HuH-7 (cell line): ENCODE measurements at places on chromosomes 13 and 19.

GRCh38 chr19:15954820-15955219, 6.0 kb downstream of the OR10H4 start:
- no peak for DNase-seq

DNA sequence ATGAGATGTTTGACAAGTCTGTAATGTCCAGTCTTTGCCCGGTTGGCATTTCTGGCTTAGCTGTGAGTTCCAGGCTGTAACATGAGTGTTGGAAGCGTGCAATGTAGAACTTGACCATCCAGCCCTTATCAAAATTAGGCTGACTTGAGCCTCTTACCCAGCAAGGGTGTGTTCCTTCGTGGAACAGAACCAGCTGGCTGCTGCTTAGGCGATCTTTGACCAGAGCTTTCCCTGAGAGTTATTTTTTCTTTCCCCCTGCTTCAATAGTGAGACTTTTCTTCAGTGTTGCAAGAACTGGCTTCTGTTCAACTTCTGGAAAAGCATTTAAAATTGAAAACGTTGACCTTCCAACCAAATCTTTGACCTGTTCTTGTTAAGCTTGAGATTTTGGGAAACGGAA, 6.5 kb downstream of the TNFSF13B start:
- DNase-seq = no peak

GRCh38 chr13:105961438-105961837, 574.0 kb downstream of the EFNB2 start:
- DNase-seq = no peak

DNA sequence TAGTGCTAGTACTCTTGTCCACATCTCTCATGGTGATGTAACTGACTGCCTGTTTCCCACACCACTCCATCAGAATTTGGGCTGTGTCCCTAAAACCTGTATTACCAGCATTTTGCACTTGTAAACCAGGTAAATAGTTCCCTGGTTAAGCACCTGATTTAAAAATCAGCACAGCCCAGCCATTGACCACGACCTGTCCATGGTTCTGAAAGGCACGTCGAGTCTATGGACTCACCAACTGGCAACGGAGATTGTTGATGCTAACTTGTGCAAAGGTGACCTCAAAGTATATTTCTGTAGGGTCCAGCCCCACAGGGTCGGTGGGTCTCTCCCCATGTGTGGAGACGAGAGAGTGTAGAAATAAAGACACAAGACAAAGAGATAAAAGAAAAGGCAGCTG, 46.7 kb upstream of the ZNF835 start:
- DNase-seq = no peak

DNA sequence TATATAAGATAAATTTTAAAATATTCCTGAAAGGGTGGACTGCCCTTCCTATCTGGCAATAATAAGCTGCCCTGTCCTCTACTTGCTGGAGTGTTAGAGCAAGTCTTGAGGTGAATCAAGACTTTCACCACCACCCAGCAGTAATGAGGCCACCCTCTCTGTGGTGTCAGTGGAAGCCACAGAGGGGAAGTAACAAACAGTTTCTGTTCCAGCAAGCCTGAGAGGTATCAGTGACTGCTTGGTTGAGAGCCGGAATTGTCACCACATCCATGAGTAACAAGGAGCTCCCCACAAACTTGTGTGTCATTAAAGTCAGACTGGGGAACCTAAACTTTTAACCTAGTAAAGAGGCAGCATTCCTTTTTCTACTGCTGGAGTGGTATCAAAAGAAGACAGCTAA, 532.7 kb upstream of the SPRY2 start:
- DNase-seq = no peak

DNA sequence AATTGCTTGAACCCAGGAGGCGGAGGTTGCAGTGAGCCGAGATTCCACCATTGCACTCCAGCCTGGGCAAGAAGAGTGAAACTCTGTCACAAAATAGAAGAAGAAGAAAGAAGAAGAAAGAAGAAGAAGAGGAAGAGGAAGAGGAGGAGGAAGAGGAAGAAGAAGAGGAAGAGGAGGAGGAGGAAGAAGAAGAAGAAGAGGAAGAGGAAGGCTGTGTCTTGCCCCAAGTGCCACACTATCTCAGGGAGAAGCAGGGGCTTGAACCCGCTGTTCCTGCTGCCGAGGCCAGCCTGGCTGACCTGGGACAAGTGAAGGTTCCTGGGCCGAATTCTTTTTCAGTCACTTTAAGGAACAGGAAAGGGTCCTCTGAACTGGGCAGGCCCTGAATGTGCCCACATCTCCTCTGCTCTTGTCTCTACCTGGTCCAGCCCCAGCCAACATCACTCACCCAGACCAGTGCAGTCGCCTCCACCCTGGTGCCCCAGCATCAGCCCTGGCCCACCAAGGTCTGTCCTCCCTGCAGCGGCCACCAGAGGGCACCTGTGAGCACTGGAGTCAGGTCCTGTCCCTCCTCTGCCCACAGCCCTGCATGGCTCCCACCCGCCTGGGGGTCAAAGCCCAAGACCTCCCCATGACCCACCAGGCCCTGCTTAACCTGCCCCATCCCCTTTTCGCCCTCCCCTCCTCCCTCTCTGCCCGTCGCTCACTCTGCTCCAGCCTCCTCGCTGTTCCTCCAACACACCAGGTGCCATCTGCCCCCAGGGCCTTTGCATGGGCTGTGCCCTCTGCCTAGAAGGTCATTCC, 20.0 kb downstream of the TICAM1 start:
- peak; percentile 81 for DNase-seq

DNA sequence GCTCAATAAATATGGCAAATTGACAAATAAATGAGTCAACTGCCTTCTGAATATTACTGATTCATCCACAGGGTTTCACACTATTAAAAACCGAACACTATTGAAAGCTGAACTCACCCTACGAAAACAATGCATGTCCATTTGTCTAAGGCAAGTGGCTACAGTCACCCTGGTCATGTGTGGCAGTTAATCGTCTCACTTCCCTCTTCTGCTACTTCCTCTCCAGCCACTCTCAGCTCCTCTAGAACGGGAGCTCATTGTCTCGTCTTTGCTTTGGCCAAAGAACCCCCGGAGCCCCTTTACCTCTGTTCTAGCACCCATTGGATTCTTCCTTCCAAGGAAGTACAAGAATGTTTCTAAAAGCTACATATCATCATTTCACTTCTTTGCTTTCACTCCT, 74.4 kb upstream of the ZNF599 start:
- no peak for DNase-seq

- no peak for DNase-seq
These were observed 67.3 kb upstream of the SACS start for GRCh38 chr13:23500849-23501248.

DNA sequence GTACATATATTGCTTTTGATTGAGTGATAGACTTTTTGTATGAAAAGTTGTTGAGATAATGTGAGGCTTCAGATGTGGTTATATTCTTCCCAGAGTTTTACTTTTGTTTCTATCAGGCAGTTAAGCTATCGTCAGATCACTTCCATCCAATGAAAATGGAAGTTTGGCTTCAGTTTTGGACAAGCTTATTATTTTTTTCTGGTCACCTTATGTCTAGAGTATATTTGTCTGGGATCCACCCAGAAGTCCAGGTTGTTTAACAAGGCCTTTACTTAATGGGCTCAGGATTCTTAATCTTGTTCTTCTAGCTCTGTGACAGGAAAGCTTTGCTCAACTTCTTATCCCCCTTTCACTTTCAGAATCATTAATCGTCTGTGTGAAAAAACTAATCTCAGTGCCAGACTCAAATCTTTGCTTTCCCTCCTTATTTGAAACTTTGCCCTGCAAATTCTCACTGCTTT, 150.9 kb downstream of the PDS5B start:
- no peak for DNase-seq

DNA sequence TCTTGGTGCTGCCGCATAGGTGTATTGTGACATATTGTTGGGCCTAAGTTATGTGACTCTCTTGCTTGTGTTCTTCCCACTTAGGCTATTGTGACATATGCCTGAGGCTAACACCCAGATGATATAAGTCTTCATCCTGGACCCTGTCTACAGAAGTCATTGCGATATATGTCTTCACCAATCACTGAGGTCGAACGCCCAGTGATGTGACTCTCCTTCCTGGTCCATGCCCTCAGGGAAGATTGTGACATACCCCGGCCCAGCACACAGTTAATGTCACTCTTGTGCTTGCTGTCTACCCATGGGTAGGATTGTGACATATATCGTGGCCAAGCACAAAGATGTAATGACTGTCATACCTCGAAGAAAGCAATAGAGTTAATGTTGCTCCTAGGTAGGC, 16.9 kb upstream of the ZNF730 start:
- no peak for DNase-seq

GRCh38 chr19:55251341-55252081, 7.3 kb downstream of the PPP6R1 start:
- no peak for DNase-seq

GRCh38 chr13:41673640-41674039, 216.3 kb downstream of the RGCC start:
- no peak for DNase-seq

GRCh38 chr19:56930647-56931535, 90.4 kb upstream of the PEG3 start:
- DNase-seq = no peak

DNA sequence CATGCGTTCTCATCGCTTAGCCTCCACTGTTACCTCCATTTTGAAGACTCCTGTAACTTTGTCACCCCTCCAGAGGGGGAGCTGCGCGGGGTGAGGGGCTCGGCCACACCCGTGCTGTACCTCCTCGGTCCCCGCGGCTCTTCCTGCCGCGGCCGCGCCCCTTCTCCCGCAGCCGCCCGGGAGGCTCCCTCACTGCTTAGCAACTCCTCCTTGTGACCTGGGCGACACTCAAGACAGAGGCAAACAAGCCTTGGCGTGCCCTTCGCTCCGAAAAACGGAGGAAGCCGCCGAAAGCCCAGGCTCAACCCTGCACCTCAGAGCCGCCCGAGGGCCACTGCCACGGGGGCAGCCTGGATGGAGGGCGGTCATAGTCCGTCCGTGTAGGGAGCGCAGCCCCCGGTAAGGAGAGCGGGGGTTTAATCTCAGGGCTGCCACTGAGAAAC, 494.3 kb downstream of the FOXO1 start:
- DNase-seq = no peak
